ENCODE measurements at places on chromosomes 2 and 18.

DNA sequence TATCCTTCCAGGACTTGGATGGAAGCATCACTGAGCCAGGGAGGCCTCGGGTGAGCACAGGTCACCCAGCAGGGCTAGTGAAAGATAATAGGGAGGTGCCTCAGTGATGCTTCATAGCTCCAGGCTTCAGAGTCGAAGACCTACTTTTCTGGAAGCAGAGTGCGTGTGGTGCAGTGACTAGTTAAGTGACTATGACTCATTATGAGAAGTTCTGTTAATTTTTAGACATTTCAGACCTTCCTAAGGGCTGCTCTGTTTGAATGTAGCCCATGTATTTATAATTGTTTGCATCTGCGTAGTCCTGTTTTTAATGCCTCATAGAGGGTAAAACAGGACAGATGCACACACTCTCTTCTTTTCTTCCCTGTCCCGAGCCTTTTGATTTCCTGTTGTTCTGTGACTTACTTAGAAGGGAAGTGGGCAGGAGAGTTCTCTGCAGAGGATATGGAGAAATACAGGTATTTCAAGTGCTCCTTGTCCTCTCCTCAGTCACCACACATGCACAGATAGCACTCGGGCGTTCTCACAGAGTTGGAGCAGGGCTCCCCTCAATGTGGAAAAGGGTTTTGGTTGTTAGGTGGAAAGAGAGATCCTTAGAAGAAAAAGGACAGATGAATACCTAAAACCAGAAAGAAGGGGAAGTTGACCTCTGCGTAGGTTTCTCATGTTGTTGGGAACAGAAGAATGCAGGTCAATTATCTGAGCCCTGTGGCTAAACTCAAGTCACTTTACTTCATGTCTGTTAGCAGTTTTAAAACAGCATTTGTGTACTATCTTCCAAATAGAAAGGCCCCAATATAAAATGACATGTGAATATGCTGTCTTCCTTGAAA is 34.7 kb downstream of the RALB start:
- DNase-seq, result no peak

DNA sequence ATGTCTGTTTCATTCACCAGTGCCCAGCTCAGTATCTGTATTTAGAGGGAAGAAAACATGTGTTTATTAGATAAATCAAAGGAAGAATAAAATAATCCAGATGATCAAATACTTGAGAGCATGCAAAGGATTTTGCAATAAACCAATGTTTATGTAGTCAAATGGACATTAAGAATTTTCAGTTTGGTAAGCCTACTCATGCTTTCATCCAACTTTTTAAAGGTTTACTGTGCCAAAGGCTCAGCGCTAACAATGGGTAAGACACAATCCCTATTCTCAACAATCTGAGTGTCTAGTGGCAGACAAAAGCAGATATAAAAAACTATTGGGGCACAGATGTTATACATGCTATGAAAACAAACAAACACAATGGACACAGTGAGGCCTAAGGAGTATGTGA is 26.3 kb downstream of the GRB14 start:
- DNase-seq, result no peak

DNA sequence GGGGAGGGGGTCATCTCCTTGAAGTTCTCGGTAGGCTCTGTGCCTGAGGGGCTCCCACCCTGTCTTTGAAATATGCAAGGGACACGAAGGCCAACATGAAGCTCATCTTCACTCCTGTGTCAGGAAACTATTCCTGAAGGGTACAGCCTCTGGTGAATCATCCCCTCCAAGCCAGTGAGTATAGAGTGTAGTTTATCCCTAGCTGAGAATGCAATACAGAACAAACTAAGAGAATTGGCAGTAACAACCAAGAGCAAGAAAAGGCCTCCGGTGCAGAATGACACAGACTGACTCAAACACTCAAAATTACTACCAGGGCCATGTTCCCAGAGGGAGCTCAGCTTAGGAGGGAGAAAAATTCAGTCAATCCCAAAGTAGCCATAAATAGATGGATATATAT is 413.3 kb downstream of the BCL11A start:
- DNase-seq, result no peak

DNA sequence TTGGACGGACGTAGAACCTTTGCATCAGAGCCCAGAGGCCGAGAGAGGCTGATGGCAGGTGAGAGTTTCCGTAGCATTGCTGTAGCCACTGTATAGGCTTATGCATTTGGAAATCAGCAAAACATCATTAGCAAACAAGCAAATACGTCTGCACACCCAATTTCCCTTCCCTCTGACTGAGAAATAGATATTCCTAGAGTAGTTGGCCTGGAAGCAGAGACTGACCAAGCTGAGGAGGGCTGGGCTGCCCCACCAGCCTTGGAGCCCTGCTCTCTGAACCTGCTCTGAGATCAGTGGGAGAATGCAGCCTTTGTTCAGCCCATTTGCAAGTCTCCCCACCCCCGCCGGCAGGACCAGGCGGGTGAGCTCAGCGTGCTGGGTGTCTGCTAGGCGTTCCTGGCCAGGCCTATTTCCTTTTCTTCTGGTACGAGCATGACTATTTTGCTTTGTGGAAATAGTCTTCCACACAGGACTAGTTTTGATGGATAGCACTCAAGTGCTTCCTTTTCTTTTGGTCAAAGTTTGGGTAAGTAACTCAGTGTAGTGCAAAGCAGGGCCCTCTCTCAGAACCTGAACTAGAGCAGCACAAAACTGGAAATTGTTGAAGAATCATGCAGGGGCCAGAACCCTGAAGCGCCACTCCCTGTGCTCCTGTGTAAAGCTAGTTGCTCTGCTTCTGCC is 21.9 kb upstream of the RNF149 start:
- no peak for DNase-seq

GRCh38 chr2:20016346-20016745 is 3.9 kb upstream of the MATN3 start:
- DNase-seq, result no peak

DNA sequence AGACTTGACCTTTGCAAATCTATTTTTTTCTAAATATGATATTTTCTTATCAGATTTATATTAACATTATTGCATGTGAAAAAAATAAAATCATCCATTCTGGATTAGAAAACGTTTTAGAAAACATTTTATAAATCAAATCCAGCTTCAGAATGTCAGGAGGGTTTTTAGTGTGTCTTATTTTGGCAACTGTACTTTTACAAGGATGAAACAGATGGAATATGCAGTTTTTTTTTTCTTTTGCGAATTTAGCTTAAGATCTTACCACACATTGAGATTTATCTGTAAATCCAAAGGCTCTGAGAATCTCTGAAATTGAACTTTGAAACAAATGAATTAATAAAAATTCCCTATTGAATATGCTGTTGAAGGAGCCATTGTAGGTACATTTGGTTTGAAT is 36.7 kb downstream of the FAM171B start:
- DNase-seq, result no peak

DNA sequence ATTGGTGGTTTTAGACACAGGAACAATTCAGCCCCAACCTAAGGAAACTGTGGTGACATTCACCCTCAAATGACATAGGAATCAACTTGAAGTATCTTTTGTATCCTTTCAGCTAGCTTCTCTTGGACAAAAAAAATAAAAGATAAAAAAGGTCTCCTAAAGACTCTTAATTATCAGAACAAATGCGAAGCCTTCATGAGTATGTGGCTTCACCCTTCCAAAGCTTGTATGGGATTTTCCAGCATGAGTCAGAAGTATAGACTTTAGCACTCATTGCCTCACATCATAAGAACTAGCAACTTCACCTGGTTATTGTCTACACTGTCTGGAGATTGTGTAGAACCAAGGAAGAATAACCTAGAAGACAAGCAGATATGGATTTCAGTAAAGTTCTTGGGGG is 135.4 kb downstream of the LAMA3 start:
- no peak for DNase-seq

Data from thoracic aorta (tissue), 2 donors.